ENCODE measurements at places on chromosomes 12 and 14. TPM values are rescaled to one million over a fixed set of nuclear protein-coding genes. Genes with fewer than 3 reads are reported as not detected.

Gene TULP3
- total RNA-seq = 12.5 TPM

Gene DEPDC4
- total RNA-seq = 2.0 TPM

Gene CAPZA3
- total RNA-seq = not detected

Gene TOMM20L
- not detected for total RNA-seq

Gene CCDC60
- 3.8 TPM for total RNA-seq

Gene KRT78
- not detected for total RNA-seq

Gene TSHR
- 0.74 TPM for total RNA-seq

Gene DIABLO
- total RNA-seq = 68.7 TPM

Gene TPPP2
- total RNA-seq = not detected
